ENCODE measurements at places on chromosomes 5 and 9.

GRCh38 chr5:143065996-143066522 lies 295.9 kb downstream of the ARHGAP26 start:
- DNase-seq = no peak

- no peak for DNase-seq
These were observed 160.9 kb downstream of the LURAP1L start for GRCh38 chr9:12935714-12936113.

- no peak for DNase-seq
These were observed 55.7 kb upstream of the MAP3K1 start for GRCh38 chr5:56759521-56760216.

- no peak for DNase-seq
These were observed 17.6 kb upstream of the UBE2D2 start for GRCh38 chr5:139543423-139543991.

DNA sequence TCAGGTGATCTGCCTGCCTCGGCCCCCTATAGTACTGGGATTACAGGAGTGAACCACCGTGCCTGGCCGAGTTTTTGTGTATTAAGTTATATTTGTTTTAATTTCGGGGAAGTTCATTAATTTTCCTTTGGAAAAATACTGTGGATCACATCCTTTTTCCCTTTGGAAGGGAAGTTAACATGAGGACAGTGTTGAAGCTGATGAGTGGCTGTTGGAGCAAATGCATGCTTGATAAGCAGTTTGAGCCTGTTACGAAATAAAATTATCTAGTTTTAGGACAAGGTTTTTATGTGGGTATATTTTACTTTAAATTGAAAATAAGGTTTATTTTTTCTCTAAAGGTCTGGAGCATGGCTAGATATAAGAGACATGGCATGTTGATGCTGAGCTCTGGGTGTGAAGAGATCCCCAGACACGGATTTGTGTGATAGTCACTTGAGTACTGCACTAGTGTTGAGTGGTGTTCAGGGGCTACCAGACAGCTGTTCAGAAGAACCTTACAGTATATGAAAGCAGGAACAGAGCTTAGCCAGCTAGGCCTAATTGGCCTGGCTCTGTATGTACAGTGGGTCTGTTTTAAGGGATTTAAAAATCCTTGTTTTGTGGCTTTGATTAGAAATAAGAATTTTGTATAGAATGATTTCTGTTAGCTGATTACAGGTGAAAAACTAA lies 17.4 kb downstream of the LMNB1 start:
- no peak for DNase-seq

DNA sequence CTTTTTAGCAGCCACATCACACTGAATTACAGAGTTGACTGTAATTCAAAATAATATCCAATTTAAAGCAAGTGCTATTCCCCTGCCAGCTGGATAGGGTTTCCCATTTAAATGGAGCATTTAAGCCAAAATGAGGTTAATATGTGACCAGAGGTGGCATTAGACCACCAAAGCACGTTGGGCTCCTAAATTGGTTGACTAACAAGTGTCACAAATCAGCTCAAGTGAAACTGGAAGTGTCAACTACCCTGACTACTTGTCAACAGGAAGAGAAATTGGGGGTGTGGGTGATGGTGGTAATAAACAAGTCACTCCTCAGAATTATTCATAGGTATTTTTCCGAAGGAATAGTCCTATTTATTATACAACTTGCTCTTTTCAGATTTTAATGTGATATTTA lies 609.6 kb upstream of the TLE4 start:
- no peak for DNase-seq

DNA sequence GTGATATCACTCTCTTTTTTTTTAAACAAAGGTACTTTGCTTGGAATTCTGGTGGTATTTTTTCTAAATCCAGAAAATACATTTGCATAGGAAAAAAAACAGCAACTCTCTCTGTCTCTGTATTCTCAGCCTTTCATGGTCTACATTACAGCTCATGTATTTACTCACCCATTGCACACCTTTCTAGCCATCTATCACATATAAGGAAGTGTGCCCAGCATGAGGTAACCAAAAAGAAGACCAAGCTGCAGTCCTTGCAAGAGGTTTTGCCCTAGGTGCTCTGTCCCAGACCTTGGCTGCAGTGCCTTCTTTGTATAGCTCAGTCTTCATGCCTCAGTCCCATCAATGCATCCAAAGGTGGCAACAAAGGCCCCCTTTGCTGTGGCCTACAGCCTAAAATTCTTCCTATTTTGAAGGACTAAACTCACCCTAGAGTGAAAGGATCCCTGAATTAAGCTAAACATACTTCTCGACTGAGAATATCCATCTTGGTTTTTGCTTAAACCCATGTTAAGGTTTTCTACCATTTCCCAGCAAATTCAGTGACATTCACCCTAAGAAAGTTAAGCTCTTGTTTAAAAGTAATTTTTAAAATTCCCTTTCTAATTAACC lies 446.4 kb downstream of the KIF4B start:
- DNase-seq = no peak

DNA sequence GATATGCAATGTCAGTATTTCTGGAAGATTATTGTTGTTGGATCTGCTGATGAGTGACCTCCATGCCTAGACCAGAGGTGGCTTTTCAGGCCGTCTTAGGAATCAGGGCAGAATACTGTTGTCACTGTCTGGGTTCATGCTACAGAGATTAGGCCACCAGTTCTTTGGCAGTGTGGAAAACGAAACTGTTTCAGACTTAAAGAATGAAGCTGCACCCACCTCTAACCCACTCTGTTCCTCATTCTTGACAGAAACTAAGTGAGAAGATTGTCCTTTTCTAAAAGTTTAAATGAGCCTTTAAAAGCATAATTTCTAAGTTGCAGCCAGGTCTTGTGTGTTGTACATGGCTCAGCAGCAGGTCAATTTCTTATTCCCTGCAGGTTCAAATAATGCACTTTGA lies 444.3 kb downstream of the ENC1 start:
- no peak for DNase-seq

DNA sequence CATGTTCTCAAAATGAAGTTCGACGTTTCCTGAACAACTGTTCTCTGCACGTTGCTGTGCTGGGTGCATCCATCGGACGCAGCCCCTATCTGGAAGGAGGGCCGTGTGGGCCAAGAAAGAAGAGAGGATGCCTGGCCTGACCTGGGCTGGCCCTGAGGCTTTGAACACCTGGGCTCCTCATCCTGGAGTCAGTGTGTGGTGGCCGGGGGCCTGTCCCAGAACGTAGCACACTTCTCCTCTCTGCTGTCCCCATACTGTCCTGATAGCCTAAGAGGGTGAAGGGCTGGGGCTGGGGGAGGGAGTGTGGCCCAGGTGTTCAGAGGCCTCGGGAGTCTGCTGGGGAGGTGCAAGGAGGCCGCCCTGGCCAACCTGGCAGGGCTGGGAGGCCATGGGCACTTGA lies 21.5 kb downstream of the COL5A1 start:
- no peak for DNase-seq

- DNase-seq = no peak
These were observed 33.0 kb upstream of the C6 start for GRCh38 chr5:41246376-41246775.

DNA sequence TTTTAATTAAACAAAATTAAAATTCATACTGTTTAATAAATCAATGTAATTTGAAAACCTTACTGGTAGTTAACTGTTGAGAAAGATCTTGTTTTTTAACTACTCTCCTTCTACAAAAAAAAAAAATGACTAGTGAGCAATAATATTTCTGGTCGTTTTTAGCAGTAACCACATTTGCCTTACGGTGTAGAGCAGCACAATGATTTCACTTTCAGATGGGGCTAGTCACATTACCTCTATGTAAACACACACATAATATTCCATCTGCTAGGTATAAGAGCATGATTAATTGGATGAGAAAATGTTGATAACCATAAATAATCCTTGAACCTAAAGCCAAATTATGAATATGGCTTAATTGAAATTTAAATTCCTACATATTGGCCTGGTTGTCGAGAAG lies 198.1 kb downstream of the CHSY3 start:
- DNase-seq = no peak

GRCh38 chr5:26757941-26758340 lies 280.4 kb downstream of the CDH9 start:
- DNase-seq = no peak

GRCh38 chr9:101925498-101925897 lies 187.1 kb upstream of the GRIN3A start:
- DNase-seq = no peak

GRCh38 chr9:92636627-92637026 lies 33.3 kb downstream of the IPPK start:
- DNase-seq = no peak

GRCh38 chr5:139451878-139452660 lies 10.5 kb downstream of the ECSCR start:
- DNase-seq = no peak

DNA sequence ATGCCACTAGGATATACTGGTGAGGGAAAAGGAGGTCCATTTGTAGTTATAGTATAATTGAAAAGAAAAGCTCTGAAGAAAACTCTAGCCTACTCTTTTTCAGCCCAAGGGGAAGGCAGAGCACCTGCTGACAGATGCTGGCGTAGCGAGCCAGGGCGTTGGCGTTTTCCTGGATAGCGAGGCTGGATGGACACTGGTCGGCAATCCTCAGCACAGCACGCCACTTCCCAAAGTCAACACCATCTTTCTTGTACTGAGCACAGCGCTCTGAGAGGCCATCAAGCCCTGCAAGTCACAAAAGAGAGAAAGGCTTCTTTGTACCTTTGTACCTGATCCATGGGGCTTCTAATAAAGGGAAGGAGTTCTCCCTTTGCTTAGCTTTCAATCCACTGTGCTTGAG lies 8.2 kb downstream of the ALDOB start:
- DNase-seq = no peak

DNA sequence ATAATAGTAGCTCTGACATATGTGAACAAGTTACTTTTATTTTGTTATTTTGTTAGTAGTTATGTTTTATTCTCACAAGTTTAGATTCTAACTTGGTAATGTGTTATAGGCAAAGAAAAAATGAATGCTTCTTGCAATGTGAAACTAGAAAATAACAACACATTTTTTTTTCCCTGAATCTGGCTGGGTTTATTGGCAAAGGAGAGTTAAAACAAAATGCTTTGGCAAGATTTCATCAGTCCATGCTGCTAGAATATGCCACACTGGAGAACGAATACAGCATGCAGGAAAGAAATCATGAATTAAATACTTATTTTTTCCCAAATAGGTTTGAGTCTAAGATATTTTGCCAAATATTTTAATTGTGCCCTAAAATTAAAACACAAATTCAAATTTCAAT lies 1048.1 kb upstream of the ACO1 start:
- DNase-seq = no peak

GRCh38 chr5:118678746-118679145 lies 309.6 kb downstream of the DTWD2 start:
- no peak for DNase-seq

- peak; percentile 95 for DNase-seq
These were observed at the start of gene INIP for GRCh38 chr9:112717661-112718331. Gene INIP, minus strand, starts transcription at chr9:112718117. Its CDS starts 1,632 bp downstream, at chr9:112716485.

GRCh38 chr5:150163547-150164059 lies 3.0 kb upstream of the CDX1 start:
- no peak for DNase-seq

DNA sequence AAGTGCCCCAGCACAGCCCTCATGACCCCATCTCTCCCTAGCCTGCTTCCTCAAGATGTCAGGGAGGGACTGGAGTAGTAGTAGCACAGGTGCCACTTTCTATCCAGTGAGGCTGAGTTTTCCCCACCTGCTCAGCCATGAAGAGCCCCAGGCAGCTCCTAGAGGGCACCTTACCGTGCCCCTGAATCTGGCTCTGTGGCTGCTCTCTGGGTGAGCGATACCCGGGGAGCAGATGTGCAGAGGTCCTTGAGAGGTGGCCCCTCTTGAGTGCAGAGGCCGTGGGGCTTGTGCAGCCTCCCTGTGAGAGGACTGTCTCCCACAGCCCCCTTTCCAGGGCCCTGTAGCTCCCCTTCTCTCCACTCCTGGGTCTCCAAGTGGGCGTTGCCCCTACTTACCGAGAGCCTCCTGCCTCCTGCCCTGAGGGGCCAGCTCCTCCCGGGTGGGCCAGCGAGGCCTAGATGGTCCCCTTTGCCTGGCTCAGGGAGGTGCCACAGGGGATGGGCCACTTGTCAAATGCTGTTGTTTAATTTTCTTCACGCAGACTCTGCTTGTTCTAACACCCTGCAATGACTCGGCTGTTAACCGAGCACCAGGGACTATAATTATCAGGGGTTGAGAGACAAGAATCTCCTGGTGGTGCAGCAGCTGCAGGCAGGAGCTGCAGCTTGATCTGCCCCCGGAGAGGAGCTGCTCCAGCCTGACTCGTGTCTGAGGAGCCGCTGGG lies 29.6 kb upstream of the PITX1 start:
- no peak for DNase-seq

DNA sequence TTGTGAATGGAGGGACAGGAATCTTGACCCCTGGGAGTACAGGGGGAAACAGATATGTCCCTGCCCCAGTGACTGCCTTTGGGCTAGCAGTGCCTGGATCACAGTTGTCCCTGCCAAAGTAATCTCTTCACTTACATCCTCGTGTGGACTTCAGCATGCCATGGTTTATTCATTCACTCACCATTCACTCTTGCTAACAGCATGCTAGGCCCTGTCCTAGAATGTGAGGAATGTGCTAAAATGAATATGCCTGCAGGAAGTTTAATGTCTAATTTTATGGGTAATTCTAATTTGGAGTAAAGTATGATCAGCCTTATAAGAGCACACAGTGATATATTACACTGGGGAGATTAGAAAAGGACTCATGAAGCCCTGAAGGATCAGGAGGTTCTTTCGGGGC lies 63.0 kb downstream of the FAT2 start:
- no peak for DNase-seq

DNA sequence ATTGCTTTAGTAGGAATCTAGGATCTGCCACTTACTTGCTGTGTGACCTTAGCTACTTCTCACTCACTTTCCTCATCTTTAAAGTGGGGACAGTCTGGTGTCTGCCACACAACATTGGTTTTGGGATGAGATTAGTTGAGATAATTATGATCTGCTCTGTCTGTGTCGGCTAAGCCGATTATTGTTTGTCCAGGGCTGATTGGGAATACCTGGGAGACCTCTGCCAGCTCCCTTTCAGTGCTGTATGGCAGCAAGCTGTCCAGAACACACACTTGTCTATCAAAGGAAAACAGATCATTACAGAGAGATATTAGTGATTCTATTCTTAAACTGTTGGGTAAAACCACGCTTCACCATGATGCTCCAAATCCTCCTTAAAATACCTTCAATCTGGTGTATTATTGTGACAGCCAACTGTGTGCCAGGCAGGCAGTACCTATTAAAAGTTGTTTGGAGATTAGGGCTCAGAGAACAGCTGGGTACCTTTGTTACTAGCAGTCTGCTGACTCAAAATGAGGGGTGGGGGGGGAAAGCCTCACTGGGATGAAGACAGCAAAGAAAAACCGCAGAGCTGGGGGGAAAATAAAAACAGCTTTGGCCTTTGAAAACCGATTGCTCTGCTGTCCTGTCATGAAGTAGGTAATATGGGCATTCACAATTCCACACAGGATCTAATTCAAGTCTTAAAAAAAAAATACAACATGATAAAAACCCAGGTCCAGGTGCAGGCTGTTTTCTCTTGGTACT lies 458.4 kb upstream of the C9orf72 start:
- no peak for DNase-seq

Data from stimulated activated CD8-positive, alpha-beta memory T cell treated with anti-CD3 and anti-CD28 coated beads, Interleukin-4, amount 100 ng/mL, for 1 hour (primary cell).